ENCODE measurements at places on chromosomes 6 and 20. TPM values are rescaled to one million over a fixed set of nuclear protein-coding genes. Genes with fewer than 3 reads are reported as not detected.

- no peaks in the 10 kb centered on the region for H3K27me3 ChIP-seq
- peak overlapping the region; percentile 83 for H3K4me3 ChIP-seq
- H3K27ac ChIP-seq = peak overlapping the region; percentile 100
Measured at GRCh38 chr6:24720131-24720603, 1.2 kb upstream of the C6orf62 start.

GRCh38 chr6:108825326-108825725 lies 22.9 kb upstream of the ARMC2 start:
- H3K27ac ChIP-seq = no peak overlapping the region
- no peaks in the 10 kb centered on the region for H3K27me3 ChIP-seq
- H3K4me1 ChIP-seq = no peaks in the 10 kb centered on the region
- H3K36me3 ChIP-seq = no peaks in the 10 kb centered on the region

DNA sequence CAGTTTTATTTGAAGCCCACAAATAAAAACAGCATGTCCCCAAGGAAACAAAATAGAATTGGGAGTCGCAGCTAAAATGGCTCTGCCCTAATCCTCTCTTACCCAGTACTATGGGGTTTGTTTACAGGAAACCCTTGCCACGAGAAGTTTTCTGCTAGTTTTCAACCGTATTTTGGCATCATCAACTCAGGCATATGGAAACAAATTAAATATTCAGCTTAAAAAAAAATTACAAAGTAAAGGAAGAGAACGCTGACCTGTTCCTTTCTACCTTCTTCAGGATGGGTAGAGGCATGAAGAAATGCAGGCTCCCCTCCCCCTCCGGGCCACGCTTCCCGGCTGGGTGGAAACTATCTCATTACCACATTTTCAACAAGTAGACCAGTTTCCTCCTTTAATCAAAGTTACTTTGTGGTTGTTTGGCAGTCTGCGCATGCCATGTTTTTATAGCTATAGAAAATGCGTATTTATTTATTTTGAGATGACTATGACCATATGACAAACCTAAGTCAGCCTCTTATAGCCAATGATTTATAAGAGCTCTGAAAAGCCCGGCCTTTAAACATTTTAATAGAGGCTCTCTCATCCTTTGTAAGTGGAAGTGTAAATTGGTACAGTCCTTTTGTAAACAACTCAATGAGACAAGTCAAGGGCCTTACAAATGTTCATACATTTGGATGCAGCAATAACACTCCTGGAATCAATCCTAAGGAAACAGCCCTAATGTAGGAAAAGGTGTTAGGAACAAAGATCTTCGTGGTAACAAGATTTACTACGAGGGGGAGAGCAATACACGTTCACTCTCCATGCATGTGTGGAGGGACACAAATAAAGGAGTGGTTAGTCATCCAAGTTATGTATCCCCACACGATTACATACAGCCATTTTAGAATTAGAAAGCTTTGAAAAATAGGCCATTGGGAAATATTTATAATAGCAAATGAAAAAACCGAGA lies 16.1 kb upstream of the ZNF217 start:
- no peak overlapping the region for H3K4me3 ChIP-seq
- no peaks in the 10 kb centered on the region for H3K36me3 ChIP-seq
- no peaks in the 10 kb centered on the region for H3K4me1 ChIP-seq

DNA sequence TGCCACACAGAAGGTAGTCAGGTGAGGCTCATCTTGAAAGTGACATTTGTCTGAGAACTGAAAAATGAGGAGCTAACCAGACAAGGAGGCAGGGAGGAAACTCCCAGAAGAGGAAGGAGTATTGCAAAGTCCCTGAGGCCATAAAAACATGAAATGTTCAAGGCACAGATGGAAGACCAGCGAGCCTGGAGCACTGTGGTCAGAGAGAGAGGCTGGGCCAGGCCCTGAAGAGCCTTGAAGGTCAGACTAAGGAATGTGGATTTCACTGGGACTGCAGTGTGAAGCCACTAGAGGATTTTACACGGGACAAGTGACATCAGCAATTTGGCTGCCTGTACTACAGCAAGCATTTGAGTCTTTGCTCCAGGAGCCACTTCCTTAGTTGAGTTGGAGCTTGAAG lies 21.1 kb upstream of the TMEM181 start:
- no peak for DNase-seq
- no peak overlapping the region for H3K4me3 ChIP-seq
- H3K27me3 ChIP-seq = peaks cover 31% of the 10 kb centered on the region
- no peaks in the 10 kb centered on the region for H3K4me1 ChIP-seq
- H3K36me3 ChIP-seq = no peaks in the 10 kb centered on the region

- no peaks in the 10 kb centered on the region for H3K27me3 ChIP-seq
- no peak for DNase-seq
- no peaks in the 10 kb centered on the region for H3K4me1 ChIP-seq
- H3K36me3 ChIP-seq = no peaks in the 10 kb centered on the region
- H3K27ac ChIP-seq = no peak overlapping the region
Measured at GRCh38 chr6:1029141-1029540, 282.8 kb upstream of the FOXQ1 start.

DNA sequence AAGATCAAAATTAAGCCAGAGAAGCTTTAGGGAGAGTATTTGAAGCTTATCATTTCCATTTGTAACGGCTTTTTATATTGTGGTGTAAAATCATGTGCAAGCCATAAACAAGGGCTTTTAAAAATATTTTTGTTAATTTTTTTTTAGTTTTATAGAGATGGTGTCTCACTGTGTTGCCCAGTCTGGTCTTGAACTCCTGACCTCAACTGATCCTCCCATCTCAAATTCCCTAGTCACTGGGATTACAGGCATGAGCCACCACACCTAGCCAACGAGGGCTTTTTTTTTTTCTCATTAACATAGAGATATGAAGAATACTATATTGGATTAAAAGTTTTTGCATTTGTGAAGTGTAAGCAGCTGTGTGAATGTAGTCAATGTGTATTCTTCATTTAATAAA lies 29.1 kb downstream of the CDKAL1 start:
- H3K4me3 ChIP-seq = no peak overlapping the region
- DNase-seq = no peak
- no peaks in the 10 kb centered on the region for H3K27me3 ChIP-seq
- H3K36me3 ChIP-seq = no peaks in the 10 kb centered on the region
- no peak overlapping the region for H3K27ac ChIP-seq

- H3K4me3 ChIP-seq = no peak overlapping the region
- no peak for DNase-seq
- H3K27me3 ChIP-seq = no peaks in the 10 kb centered on the region
- H3K4me1 ChIP-seq = no peaks in the 10 kb centered on the region
Measured at GRCh38 chr6:42163981-42164380, 9.2 kb upstream of the GUCA1A start.

DNA sequence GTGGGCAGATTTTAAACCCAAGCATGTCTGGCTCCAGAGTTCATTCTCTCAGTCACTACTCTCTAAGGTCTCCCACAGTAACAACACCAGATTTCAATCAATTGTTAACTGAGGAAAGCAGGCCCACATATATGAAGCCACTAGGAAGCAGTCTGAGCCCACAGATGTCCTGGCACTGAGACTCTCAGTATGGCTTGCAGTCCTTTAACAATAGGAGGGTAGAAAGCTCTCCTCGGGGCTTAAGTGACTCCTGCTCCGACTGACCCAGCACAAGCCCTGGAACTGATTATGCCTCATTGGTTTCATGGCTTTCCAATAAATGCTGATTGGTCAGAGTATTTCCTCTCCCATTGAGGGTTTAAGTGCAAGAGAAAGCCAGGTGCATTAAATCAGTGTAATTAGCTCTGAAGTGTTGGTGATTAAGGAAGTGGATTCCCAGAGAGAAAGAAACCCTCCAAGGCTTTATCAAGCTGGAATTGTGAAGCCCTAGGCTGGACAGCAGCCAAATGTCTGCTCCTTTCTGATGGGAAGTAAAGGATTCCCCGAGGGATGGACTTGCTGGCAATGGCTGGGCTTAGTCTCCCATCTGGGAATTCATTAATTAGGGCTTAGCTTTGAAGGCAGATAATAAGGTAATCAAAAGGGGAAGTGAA lies 76.6 kb upstream of the PROKR2 start:
- H3K27me3 ChIP-seq = no peaks in the 10 kb centered on the region
- H3K4me3 ChIP-seq = no peak overlapping the region
- no peaks in the 10 kb centered on the region for H3K4me1 ChIP-seq
- no peak overlapping the region for H3K27ac ChIP-seq
- no peaks in the 10 kb centered on the region for H3K36me3 ChIP-seq

DNA sequence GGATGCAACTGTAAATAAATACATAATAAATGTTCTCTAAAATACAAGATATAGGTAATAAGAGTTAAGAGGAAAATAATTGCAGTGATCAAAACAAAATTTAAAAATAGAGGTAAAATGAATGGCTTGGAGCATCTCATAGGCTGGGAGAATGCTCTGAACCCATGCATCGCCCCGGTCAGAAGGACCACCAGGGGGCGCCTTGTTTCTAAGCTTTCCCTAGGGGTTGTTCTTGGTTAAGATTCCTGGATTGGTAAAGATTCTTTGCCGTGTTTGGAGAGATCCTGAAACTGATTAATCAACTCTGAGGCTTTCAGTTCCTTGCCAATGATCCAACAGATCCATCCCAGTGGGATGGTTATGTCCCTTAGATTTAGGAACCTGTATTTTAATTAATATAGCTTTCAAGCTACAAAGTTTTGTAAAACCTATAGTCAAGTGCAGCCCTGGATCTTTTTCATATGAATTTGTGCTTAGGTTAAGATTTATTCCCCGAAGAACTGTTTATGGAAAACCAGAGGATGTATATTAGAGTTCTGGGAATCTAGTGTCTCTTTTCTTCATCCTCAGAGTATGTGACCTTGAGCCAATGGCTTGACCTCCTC lies 45.3 kb upstream of the PRELID3B start:
- H3K4me1 ChIP-seq = peaks cover 5% of the 10 kb centered on the region
- H3K4me3 ChIP-seq = no peak overlapping the region
- no peak overlapping the region for H3K27ac ChIP-seq

DNA sequence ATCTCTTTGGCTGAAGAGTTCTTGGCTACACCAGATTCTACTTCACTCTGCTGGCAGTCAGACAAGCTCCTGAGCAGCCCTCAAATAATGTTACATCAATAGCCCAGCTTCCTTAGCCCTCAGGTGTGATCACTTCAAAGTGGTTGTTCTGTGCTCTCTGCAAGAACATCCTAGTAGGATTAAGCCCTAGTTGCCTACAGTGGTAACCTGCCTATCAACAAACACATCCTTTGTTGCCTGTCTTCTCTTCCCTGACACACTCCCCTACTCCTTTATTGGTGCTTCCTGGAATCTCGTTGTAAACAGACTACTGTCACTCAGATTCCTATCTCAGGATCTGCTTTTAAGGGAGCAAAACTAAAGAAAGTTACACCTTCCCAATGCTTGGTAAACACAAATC lies 45.1 kb upstream of the TASP1 start:
- H3K4me1 ChIP-seq = no peaks in the 10 kb centered on the region
- H3K36me3 ChIP-seq = no peaks in the 10 kb centered on the region
- H3K4me3 ChIP-seq = no peak overlapping the region
- no peaks in the 10 kb centered on the region for H3K27me3 ChIP-seq

GRCh38 chr20:53891306-53891894 lies 179.0 kb downstream of the BCAS1 start:
- no peak overlapping the region for H3K4me3 ChIP-seq
- H3K4me1 ChIP-seq = no peaks in the 10 kb centered on the region
- H3K27ac ChIP-seq = no peak overlapping the region
- no peaks in the 10 kb centered on the region for H3K27me3 ChIP-seq
- no peaks in the 10 kb centered on the region for H3K36me3 ChIP-seq

SIRPB2 gene
- 0.97 TPM for total RNA-seq

LY6G6F gene
- total RNA-seq = not detected

COL11A2 gene
- total RNA-seq = 0.61 TPM

CCN6 gene
- total RNA-seq = not detected

ENPP5 gene
- total RNA-seq = 28.3 TPM

COL20A1 gene
- 0.23 TPM for total RNA-seq

GATA5 gene
- not detected for total RNA-seq

FLRT3 gene
- total RNA-seq = 3.0 TPM

FAM83C gene
- not detected for total RNA-seq

Measured in gastrocnemius medialis (tissue), 4 donors.